AG04449 (cell line): ENCODE measurements at places on chromosomes 16 and 17.

GRCh38 chr17:13320046-13320785 is 281.5 kb downstream of the HS3ST3A1 start:
- DNase-seq: no peak

- DNase-seq: no peak
These were observed 372.5 kb upstream of the CDH8 start for GRCh38 chr16:62408760-62409159.

- DNase-seq: no peak
These were observed 758.8 kb downstream of the CDH11 start for GRCh38 chr16:64363039-64363438.

DNA sequence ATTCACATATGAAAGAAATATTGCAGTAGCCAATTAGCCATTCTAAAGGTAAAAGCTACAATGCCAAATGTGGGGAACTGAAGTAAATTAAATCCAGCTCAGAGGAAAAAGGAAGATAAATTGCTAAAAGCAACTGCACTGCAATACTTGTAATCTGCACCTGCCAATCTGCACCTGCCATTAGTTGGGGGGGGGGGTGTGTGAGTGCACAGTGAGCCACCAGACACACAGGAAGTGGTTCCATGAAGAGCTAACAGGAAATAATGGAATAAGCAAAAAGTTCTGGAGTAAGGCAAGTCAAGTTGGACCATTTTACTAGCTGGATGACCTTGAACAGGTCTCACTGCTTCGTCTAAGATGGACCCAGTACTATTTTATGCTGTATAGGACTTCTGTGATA is 191.8 kb downstream of the PARN start:
- DNase-seq: no peak
